ENCODE measurements at places on chromosomes 7 and 10.

DNA sequence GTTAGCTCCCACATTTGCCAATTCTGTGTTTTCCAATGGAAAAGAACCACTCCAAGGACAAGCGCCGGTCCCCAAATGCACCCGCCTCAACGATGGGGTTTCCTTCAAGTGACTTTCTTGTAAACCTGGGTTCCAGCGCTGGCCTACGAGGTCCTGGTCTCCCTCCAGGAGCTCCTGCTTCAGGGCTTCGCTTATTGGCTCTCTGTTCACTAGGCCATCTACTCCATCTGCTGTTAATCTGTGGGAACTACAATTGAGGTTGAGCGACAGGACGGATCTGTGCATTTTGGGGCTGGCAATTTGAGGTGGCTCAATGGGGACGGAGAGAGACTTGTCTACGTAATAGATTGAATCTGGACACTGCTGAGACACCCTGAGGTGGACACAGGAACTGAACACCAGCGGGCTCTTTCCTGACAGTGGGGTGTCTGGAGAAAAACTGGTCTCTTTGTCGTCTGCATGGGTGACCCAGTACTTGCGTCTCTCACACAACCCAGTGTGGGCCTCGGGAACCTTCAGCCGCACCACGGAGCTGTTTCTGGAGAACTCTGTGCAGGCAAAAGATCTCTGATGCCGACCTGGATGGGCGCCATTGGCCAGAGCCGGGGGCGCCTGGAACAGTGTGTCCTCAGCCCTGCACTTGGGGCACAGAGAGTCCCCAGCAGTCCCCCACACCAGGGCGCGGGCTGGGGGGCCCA lies 115.9 kb upstream of the ADAM12 start:
- no peak for DNase-seq

DNA sequence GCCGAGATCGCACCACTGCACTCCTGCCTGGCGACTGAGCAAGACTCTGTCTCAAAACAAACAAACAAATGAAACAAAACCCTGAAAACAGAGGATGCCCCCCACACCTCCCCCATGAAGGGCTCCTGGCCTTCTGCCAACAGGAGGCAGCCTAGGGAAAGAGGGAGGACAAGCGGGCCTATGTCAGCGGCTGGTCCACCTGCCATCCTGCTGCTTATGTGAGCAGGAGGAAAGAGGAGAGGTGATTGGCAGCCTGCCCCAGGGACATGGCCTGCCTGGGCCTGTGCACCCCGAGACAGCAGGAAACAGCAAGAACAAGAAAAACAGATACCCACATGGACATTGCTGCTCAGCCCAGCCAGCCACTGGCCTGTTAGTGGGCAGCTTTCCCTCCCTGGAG lies 9.1 kb upstream of the ZNF316 start:
- DNase-seq: no peak

DNA sequence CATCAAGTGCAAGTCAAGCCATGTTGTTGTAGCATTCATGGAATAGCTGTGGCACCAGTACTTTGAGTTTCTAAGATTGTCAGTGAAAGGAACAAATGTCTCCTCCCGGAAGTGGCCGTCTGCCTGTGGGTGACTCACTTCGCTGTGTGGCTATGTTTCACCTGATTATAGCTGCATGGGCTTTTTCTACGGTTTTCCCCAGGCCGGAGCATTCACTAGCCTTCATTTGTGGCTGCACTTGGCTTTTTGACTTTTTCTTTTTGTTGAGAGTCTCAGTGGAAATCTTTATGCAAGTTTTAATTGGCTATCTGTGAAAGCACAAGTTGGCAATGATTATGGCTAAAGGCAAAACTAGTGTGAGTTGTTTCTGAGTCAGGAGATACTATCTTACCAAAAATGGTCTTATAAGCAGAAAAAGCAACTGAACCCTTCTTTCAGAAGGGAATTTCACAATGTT lies 35.0 kb downstream of the SRI start:
- DNase-seq: no peak

DNA sequence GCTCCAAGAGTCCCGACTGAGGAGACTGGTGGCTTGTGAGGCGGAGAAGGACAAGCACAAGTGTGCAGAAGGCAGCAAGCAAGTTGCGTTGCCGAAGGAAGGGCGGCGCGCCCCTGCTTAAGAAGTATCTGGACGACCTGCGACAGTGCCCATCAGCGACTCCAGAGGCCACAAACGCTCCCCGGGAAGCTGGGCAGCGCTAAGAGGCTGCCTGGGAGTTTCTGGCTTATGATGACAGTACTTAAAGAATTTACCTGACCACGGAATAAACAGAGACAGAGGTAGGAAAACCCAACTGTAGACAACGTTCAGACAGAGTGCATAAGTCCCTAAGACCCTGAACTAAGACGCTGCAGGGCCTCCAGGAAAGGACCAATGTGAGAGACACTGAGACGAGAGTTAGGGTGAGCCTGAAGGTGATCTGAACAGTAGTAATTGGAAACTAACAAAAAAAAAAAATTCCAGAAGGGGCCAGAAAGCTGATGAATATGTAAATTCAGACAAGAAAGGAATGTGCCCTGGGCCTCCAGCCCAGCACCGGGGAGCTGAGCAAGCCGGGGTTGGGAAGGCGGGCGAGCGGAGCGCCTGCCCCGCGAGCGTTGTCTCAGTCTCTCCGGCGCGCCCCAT lies 1.0 kb downstream of the OSBPL3 start:
- no peak for DNase-seq

DNA sequence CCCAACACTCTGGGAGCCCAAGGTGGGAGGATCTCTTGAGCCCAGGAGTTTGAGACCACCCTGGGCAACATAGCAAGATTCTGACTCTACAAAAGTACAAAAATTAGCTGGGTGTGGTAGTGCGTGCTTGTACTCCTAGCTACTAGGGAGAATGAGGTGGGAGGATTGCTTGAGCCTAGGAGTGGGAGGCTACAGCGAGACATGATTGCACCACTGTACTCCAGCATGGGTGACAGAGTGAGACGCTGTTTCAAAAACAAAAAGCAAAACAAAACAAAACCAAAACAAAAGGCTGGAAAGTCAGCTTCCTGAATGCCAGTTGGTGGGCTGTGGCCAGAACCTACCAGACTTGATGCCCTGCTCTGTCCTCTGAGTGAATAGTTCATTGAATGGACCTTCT lies 242.8 kb downstream of the PHTF2 start:
- no peak for DNase-seq

DNA sequence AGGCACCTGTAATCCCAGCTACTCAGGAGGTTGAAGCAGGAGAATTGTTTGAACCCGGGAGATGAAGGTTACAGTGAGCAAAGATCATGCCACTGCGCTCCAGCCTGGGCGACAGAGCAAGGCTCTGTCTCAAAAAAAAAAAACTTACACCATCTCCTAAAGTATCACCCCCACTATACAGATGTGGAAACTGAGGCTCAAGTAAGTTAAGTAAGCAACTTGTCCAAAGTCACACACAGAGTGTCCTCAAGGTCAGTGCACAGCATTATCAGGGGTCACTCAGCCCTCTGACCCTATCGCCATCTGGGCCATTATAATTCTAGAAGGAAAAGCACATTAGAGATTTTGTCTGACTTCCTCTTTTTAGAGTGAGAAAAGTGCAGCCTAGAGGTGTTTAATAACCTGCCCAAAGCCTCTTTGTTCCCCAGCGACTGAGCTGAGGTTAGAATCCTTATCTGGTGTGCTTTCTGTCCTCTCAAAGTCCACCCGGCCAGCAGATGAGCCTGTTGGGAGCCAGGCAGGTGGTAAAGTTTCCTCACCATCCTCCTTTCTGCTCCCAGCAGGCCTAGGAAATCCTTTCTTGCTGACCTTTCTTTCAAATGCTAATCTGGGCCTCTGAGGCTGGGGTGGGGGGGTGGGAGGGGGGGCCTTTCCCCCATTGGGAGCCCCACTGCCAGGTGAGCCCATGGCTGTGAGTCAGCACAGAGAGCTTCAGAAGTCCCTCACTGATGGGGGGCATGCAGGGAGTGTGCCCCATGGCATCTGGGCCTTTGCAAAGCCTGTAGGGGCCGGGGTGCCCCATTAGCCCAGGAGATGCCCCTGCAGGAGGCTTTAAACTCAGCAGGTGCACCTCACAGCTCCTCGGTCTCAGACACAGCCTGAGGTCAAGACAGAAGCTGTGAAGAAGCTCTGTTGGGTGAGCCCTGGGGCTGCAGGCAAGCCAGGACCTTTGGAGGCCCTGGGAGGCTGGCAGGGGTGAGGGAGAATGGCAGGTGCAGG lies 12.0 kb upstream of the KCNMA1 start:
- DNase-seq: no peak

DNA sequence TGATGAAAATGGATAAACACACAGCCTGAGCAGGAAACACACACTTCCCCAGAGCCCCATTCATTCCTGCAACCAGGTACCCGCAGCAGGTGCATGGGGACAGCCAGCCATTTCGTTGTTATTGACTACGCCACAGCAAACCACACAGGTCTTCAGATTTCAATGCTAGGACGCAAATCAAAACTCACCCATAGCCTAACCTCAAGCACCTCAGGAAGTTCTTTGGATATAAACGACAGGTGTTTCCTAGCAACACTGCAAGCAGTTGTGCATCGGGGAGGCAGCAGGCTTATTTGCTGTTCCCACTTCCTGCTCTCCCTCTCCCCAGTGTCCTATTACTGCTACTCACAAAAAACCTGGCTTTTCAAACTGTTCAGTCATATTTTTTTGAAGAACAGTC lies 176.5 kb upstream of the FRMD4A start:
- peak; percentile 18 for DNase-seq

DNA sequence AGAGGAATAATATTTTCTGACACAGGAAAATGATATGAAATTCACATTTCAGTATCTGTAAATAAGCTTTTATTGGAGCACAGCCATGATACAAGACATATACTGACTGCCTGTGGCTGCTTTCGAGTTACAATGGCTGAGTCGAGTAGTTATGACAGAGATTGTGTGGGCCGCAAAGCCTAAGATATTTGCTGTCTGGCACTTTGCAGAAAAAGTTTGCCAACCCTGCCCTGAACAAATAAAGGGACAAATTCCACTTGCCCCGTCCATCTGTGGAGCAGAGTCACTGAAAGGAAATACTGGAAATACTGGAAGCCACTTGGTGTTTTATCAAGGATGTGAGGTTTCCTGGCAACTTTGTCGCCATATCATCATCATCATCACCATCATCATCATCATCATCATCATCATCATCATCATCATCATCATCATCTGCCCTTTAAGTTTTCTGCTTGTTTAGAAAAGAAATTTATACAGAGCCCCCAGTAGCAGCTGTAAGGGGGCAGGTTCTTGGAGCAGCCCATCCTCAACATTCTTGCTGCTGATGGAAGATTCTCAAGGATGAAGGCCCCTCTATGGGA lies 85.8 kb downstream of the TCF7L2 start:
- no peak for DNase-seq

- DNase-seq: no peak
Observed at GRCh38 chr7:51619880-51620279, 303.3 kb upstream of the COBL start.

- DNase-seq: no peak
Observed at GRCh38 chr7:37000511-37000910, 276.2 kb upstream of the AOAH start.

GRCh38 chr10:62618576-62619412 lies 185.7 kb upstream of the ADO start:
- no peak for DNase-seq

DNA sequence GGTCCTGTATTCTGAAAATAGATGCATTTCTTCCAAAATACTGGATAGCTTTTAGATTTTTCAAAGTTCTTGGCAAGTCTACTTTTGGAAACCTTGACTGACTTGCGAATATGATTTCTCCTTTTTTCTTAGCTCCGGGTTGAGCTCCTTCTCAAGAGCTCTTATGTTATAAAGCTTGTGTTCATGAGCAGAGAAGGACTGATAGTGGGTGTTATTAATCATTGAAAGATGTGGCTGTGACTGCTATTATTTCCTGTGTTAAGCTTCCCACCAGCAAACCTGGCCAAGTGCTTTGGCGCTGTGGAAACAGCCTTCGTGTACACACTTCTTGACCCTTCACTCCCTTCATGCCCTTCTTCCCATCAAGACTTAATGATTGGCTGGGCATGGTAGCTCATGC lies 98.2 kb downstream of the KIAA1217 start:
- no peak for DNase-seq

GRCh38 chr10:75347186-75347585 lies 54.4 kb downstream of the ZNF503 start:
- DNase-seq: no peak

DNA sequence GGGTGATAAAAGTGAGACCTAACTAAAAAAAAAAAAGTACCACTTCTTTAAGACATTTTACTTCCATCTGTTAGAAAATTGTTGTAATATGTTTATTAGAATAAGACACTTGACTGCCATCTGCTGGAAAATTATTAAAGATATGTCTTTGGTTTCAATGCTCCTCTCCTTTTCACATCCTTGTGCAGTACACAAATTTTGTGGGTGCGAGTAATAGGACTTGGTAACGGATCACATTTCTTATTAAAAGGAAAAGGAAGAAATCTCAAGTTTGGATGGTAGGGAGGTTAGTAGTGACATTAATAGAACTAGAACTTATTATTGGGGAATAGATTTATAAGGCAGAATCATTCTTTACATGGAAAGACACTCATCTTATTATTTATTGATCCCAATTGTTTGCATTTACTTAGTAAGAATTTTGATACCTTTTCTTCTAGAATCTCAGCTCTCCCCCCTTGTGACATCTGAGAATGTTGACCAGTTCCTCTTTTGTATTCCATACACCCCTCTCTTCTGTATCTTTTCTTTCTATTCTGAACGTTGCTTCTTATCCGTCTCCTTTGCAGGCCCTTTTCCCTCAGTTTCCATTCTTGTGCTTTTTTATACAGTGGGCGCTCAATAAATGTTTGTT lies 43.0 kb upstream of the RPA3 start:
- DNase-seq: no peak

GRCh38 chr7:33921216-33921938 lies 16.0 kb downstream of the BMPER start:
- DNase-seq: no peak

DNA sequence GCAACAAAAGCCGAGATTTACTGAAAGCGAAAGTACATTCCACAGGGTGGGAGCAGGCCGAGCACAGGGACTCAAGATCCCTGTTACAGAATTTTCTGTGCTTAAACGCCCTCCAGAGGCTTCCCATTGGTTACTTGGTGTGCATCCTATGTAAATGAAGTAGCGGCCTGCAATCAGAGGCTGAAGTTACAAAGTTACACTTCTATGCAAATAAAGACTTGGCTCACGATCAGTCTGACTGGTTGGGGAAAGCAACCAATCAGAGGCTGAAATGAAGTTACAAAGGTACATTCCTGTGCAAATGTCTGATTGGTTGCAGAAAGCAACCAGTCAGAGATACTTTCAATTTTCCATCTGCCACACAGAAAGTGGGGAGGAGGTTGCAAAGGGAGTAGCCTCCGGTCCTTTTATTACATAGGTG lies 4.1 kb downstream of the ACBD7 start:
- no peak for DNase-seq

- no peak for DNase-seq
Observed at GRCh38 chr7:99409192-99409572, 413 bp downstream of the BUD31 start.

DNA sequence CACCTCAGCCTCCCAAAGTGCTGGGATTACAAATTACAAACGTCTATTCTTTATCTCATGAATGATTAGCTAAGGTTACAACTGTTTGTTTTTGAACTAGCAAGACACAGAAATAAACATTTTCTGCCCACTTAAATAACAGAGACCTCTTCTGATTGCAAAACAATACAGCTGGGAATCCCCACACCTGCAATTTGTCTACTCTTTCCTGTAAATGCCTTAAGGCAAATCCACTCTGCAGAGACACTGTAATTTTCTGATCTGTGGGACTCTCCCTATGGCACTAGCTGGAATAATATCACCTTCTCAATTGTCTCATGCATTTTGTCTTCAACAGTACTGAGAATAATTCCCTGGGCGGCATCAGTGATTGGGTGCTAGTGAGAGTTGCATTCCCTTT lies 149.3 kb upstream of the FAM3C start:
- DNase-seq: no peak

GRCh38 chr10:60459701-60460457 lies 70.2 kb upstream of the ANK3 start:
- DNase-seq: no peak
